ENCODE measurements at places on chromosomes 1 and 21. TPM values are rescaled to one million over a fixed set of nuclear protein-coding genes. Genes with fewer than 3 reads are reported as not detected.

The NIBAN1 gene
- polyA plus RNA-seq: 1.3 TPM

The CELA2A gene
- not detected for polyA plus RNA-seq

The SAMSN1 gene
- 6.3 TPM for polyA plus RNA-seq

The MATN1 gene
- 3.1 TPM for polyA plus RNA-seq

The RGL1 gene
- not detected for polyA plus RNA-seq

The C1orf226 gene
- polyA plus RNA-seq: not detected

The SLAMF7 gene
- 5.1 TPM for polyA plus RNA-seq

The IL20 gene
- polyA plus RNA-seq: not detected

The LIPI gene
- not detected for polyA plus RNA-seq

The ALX3 gene
- not detected for polyA plus RNA-seq

The HSPA6 gene
- polyA plus RNA-seq: 0.12 TPM

The SZT2 gene
- 6.4 TPM for polyA plus RNA-seq

The FDPS gene
- polyA plus RNA-seq: 187 TPM

The OLFM3 gene
- not detected for polyA plus RNA-seq

The TNFAIP8L2 gene
- 5.7 TPM for polyA plus RNA-seq

The ISG20L2 gene
- polyA plus RNA-seq: 34.2 TPM

The SH2D2A gene
- polyA plus RNA-seq: 0.70 TPM

The SFT2D2 gene
- polyA plus RNA-seq: 62.3 TPM

The SPRR2G gene
- not detected for polyA plus RNA-seq

The BCAN gene
- not detected for polyA plus RNA-seq

The TGFBR3 gene
- polyA plus RNA-seq: 0.04 TPM

The TMEM9 gene
- polyA plus RNA-seq: 37.4 TPM

The TRIM63 gene
- polyA plus RNA-seq: not detected

The NBPF3 gene
- 0.29 TPM for polyA plus RNA-seq

The MIXL1 gene
- 0.45 TPM for polyA plus RNA-seq

The RGSL1 gene
- polyA plus RNA-seq: not detected

The BMP8A gene
- polyA plus RNA-seq: not detected

The LCE1C gene
- polyA plus RNA-seq: not detected

The KRTAP13-2 gene
- polyA plus RNA-seq: not detected

The FCRL6 gene
- 0.11 TPM for polyA plus RNA-seq

The NTMT2 gene
- polyA plus RNA-seq: not detected

The CNIH3 gene
- polyA plus RNA-seq: 1.8 TPM

The TBX15 gene
- not detected for polyA plus RNA-seq

The DISC1 gene
- 2.2 TPM for polyA plus RNA-seq

The CACNA1S gene
- polyA plus RNA-seq: not detected

The IER5 gene
- polyA plus RNA-seq: 17.3 TPM

The S1PR1 gene
- 135 TPM for polyA plus RNA-seq

The C8B gene
- polyA plus RNA-seq: not detected

The SDHC gene
- 240 TPM for polyA plus RNA-seq

The DCDC2B gene
- 0.13 TPM for polyA plus RNA-seq

The CD5L gene
- polyA plus RNA-seq: not detected
